WTC11 (cell line): ENCODE measurements at places on chromosomes 3 and 15.
A peak's percentile ranks its signal among the peaks of the same experiment; 100 is the strongest.

DNA sequence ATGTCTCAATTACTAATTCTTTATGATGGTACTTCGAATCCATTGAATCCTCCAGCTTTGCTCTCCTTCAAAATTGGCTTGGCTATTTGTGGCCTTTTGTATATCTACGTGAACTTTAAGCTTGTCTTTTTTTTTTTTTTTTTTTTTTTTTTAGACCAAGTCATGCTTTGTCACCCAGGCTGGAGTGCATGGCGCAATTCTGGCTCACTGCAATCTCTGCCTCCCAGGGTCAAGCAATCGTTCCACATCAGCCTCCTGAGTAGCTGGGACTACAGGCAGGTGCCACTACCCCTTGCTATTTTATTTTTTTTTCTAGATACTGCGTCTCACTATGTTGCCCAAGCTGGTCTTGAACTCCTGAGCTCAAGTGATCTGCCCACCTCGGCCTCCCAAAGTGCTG lies 7.7 kb upstream of the DIPK2A start:
- no peak for DNase-seq

- DNase-seq = no peak
Measured at GRCh38 chr3:196889844-196890708, 22.4 kb downstream of the SENP5 start.

GRCh38 chr3:52327486-52328290 lies 11.6 kb downstream of the DNAH1 start:
- no peak for DNase-seq

- DNase-seq = no peak
Measured at GRCh38 chr15:91857772-91858171, 4.3 kb downstream of the SLCO3A1 start.

DNA sequence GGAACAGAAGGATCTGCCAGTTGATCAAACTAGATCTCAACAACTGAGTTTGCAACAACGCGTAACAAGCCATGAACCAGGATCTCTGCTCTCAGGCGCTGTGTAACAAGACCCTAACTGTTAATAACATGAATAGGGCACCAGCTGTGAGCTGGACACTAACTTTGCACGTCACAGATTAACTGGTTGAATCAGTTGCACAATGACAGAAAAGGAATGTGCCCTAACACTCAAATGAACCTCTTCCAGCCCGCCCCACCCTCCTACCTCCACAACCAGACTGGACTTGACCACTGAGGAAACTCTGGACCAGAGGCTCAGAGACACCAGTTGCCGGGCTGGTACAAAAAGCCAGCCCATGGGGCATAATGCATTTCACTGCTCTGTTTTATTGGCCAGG lies 34.3 kb downstream of the MCF2L2 start:
- DNase-seq = no peak

- no peak for DNase-seq
Measured at GRCh38 chr15:44654858-44655257, 8.6 kb downstream of the SPG11 start.

DNA sequence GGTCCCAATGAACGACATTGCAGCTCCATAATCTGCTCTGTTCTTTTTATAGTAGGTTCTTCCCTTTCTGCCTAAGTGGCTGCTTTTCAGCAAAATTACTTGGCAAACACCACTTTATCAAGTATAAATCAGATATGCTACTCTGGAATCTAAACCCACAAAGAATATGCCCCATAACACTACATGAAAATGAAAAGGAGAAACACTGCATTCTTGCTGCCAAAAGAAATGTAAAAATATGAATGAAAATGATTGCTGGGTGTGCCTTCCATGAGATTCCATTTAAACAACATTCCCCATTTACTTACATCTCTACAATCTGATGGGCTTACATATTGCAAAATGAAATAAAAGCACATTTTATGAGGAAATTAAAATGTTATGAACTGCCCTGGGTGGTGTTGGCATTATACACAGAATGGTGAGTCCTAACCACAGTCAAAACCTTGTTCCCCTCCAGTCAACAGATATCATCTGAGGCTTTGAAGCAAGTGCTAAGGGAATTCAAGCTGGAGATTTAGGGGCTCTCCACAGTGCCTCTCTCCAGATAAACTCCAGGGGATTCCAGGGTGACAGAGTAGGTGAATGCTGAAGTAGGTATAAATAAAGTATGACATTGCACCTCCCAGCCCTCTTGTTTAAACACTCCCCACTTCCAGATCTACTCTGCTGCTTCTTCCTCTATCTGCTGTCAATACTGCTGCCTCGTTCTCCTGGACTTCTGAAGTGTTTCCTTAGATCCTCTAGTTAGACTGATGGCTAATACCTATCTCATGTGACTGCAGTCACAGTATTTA lies 136.5 kb downstream of the RORA start:
- no peak for DNase-seq

DNA sequence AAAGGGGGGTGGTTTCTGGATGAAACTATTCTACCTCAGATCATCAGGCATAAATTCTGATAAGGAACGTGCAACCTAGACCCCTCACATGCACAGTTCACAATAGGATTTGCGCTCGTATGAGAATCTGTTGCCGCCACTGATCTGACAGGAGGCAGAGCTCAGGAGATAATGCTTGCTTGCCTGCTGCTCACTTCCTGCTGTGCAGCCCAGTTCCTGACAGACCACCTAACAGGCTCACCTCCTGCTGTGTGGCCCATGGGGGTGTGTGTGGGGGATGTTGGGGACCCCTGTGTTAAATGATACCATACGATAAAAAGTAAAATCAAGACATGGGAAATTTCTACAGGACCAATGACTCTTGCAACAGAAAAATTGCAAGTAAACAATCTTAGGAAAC lies 24.0 kb downstream of the CP start:
- peak; percentile 54 for DNase-seq

DNA sequence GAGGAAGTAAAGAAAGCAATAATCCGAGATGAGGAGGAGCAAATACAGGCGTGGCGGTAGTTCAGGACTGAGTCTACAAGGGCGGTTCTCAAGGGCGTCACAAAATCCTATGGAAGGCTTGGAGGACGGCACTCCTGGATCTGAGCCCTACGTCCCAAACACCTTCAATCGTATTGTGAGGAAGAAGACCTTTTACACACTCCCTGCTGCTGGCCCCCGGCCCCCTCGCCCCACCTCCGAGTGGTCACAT lies 747 bp downstream of the PLD1 start:
- no peak for DNase-seq

- no peak for DNase-seq
Measured at GRCh38 chr3:24972491-24972890, 455.6 kb upstream of the RARB start.

DNA sequence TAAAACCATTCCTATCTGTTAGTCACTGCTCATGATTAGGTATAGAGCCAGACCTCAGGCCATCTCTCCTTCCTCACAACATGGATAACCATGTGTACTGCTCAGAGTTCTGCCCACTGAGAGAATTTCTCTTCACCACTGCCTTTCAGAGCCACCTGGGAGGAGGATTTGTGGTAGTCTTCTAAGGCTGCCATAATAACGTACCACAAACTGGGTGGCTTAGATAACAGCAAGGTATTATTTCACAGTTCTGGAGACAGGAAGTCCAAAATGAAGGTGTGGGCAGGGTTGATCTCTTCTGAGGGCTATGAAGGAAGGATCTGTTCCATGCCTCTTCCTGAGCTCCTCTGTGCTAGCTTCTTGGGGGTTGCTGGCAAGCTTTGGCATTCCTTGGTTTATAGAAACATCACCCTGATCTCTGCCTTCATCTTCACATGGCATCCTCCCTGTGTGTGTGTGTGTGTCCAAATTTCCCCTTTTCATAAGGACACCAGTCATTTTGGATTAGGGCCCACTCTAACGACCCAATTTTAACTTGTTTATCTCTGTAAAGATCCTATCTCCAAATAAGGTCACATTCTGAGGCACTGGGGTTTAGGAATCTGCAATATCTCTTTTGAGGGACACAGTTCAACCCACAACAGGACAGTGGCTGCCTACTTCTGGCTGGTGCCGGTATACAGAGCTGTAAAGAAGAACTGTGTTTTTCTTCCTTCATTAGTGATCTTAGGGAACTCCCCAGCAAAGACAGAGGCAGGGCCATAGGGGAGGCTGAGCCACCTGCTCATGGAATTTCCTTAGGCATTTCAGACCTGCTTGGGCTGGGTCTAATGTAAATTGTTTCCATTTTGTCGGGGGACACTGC lies 42.1 kb upstream of the NOX5 start:
- no peak for DNase-seq

DNA sequence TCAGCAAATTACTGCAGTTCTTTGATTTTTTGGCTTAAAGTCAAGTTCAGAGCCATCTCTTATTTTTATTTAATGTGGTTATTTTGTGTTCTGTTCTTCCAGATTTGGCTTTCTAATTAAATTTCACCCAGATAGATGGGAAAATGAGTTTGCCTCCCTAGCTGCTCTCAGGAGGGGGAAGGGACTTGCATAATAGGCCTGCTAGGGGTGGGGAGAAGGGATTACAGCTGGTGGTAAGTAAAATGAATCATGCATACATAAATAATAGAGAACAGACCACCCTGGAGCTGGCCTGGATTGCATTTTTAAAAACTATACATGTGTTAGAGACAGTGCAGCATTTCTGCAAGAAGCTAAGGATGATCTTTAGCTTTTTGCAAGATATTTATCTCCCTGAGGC lies 3.9 kb upstream of the PXYLP1 start:
- no peak for DNase-seq

- no peak for DNase-seq
Measured at GRCh38 chr3:124861041-124861440, 26.1 kb downstream of the ITGB5 start.

- no peak for DNase-seq
Measured at GRCh38 chr15:25787381-25787780, 75.7 kb downstream of the ATP10A start.

DNA sequence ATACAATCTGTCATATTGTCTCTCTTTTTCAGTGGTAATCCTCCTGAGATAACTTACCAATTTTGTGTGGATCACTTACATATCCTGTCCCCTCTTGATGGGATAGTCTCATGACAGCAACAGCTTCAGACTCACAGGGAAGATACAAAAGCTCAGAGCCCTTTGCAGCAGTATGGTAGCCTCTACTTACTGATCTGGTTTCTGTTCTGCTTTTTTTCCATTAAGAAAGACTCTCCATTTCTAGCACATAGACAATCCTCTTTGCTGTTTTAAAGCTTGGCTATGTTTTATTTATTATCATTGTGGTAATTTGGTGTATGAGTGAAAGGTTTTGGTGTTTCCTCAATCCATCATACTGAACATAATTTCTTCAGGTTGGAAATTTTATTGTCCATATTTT lies 25.4 kb upstream of the SOX14 start:
- no peak for DNase-seq

DNA sequence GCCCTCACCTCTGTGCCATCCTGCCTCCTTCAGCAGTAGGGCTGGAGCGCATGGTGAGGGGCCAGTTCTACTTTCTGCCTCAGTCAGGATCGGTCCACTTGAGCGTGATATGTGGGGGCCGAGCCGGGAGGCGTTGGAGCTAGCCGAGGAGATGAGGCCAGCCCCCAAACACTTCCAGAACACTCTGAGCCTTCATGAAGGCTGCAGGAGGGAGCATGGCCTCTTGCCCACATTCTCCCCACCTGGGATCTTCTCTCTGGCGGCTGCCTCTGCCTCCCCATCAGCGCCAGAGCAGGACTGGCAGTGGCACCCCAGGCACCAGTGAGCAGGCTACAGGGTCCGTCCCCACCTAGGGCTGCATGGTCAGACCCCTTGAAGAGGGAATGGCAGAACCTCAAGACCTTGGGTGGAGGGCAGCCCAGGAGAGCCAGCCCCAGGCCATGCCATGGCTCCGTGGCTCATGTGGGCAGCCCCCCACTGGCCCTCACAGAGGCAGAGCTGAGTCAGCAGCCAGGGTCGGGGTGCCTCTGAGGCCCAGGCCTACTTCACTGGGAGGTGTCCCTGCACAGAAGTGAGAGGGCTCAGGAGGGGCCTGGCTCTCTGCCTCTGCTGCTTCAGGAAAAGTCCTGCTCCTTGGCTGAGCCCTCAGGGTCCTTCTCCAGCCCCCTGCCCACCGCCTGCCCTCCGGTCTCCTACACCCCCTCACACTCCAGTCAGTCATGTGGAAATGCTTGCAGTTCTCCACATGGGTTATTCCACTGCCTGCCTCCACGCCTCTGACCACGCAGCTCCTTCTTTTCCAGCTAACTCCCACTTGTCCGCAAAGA lies 28.1 kb upstream of the CYP11A1 start:
- DNase-seq = no peak

DNA sequence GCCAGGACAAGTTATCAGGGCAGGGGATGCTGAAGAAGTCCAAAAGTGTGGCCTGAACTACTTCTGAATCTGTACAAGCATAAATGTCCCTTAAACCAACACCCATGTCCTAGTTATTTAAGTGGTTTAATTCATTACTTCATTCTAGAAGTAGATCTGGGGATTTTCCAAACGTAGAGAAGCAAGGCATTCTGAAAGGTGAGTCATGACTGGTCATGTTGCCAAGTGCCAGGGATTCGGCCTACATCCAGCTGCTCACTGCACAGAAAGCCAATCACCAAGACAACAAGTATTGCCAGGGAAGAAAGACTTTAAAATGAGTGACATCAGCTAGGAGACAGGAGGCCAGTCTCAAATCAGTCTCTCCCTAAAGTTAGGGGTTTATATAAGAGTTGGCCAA lies 396.6 kb downstream of the GABRB3 start:
- no peak for DNase-seq

DNA sequence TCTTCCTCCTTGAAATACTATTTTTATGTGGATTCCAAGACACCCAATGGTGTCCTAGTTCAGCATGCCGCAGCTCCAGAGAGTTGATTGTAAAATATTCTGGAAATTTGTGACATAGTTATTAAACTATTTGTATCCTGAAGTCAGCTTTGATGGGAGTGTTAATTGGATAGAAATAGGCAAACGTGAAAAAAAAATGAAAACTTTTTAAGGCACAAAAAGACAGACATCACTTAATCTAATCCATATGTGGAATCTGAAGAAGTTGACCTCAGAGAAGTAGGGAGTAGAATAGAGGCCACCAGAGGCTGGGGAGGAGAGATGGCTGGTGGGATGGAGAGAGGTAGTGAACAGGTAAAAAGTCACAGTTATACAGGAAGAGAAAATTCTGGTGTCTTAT lies 704.2 kb downstream of the ROBO1 start:
- DNase-seq = no peak

- DNase-seq = peak; percentile 79
Measured at GRCh38 chr15:83446904-83447709, at the start of gene SH3GL3. TSS of gene SH3GL3 (plus strand) at chr15:83447341. CDS start at chr15:83447534, 193 bp downstream.

DNA sequence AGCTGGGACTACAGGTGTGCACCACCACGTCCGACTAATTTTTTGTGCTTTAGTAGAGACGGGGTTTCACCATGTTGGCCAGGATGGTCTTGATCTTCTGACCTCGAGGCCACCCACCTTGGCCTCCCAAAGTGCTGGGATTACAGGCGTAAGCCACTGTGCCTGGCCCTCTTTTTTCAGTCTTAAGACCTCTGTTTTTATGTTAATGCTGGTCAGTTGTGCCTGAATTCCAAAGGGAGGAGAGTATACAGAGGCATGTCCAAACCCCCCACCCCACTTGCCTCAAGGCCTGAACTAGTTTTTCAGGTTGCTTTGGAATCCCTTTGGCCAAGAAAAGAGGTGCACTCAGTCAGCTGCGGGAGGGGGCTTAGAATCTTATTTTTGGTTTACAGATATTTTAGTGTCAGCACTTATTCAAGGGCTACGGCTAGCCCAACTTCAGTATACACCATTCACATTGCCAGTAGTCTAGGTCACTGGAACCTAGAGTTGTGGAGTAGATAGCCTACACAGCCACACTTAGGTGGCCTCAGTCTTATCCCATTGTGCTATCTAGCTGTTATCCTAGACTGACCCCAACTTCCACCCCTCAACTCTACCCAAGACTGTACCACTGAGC lies 128.0 kb upstream of the TPM1 start:
- DNase-seq = peak; percentile 37

GRCh38 chr3:142566096-142566495 lies 12.4 kb downstream of the ATR start:
- DNase-seq = no peak

GRCh38 chr3:54259636-54260035 lies 137.3 kb downstream of the CACNA2D3 start:
- DNase-seq = no peak
